Frontal cortex (tissue), 4 donors: ENCODE measurements at places on chromosomes 11 and 22.

DNA sequence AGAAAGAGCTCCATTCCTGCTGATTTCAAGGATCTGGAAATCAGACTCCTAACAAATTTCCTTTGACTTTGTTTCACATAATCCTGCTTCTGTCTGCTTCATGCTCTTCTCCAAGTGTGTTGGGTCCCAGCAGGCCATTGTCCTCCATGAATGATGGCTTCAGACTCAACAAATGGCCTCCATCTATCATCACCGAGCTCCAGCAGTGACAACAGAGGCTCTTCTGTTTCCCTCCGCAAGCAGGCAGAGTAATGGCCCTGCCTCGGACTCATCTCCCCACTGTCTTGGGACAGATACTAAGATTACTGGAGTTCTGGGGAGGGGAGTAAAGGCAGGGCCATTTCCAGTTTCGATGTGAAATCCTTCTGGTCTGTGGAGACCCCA, 127.3 kb downstream of the TENM4 start:
- DNase-seq, result peak; percentile 28

GRCh38 chr22:20218326-20218872, 49.7 kb downstream of the RTN4R start:
- DNase-seq, result no peak

- no peak for DNase-seq
These were observed 19.0 kb downstream of the CHST1 start for GRCh38 chr11:45646275-45646927.

- no peak for DNase-seq
These were observed 79.6 kb upstream of the NECTIN1 start for GRCh38 chr11:119808407-119809185.

GRCh38 chr11:128735935-128736605, 42.2 kb downstream of the FLI1 start:
- no peak for DNase-seq

DNA sequence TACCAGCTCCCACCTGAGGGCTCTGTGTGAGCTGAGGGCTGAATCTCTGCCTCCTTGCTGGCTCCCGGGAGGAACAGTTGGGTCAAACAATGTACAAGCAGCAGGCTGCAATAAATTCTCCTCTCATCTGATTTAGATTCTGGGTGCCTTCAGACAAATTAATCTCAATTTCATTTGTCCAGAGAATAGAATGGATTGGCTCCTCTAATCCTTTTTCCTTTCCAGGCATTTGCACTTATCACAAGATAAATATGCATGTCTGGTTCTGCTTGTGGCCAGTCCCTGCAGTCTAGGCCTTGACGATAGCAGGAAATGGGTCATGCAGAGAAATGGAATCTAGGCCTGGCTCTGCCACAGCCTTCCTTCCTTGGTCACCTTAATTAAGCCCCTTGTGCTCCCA, 28.7 kb downstream of the UPB1 start:
- DNase-seq, result no peak

DNA sequence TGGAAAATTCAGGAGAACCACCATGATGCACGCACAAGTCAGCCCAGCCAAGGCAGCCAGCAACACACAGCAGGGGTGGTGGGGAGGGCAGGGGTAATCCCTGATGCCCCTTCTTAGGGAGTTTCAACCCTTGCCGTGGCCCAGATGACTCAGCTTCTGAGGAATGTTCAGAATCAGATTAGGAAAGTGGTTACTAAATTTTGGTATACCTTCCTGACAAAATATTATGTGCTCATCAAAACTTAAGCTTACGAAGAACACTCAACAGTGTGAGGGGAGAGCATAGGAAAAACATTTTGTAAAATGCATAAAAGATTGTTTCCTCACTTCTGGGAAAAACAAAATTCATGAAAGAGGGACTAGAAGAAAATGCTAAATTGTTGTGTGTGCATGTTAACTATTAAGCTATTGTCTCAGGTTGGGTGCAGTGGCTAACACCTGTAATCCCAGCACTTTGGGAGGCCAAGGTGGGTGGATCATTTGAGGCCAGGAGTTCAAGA, 32.1 kb downstream of the SERPIND1 start:
- DNase-seq, result no peak

DNA sequence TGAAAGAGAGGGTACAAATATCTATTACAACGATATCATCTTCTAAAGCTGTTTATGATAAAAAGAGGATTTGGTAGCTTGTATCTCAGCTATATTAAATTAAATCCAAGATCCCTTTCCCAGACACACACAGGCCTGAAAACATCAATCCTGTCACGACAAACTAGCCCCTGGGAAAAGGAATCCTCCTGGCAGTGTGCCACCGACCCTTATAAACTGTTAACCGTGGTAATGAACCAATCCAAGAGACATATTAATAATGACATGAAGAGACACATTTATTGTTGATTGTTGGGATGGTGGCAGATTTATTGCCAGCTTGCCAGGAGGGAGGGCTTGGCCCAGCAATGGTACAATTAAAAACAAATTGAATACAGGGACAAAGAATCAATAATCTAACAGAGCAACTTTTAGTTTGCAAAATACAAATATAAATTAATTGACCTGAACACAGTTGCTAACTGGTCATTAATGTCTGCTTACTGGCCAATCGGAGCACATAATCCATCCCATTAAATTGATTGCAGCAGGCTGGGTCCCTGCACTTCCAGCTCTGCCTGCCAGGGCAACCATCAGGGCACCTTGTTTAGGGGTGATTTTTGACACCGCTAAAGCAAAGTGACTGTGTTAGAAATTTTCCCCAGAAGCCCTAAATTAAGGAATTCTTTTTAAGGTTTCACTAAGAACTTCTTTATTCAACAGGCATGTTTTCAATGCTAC, 887.6 kb downstream of the OPCML start:
- DNase-seq, result no peak

DNA sequence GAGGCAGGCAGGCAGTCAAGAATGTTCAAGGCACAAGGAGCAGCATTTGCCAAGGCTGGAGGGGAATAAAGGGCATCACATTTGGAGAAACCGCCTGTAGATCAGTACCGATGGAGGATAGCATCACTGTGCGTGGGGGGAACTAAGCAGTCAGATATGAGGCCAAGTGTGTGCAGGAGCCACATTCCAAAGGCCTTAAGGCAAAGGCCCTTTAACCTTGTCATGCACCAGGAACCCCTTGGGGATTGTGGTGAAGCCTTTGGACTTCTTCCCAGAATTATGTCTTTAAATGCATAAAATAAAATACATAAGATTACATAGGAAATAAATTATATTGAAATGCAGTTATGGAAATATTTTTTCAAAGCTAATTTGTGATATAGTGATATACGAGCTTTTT, 532.1 kb downstream of the BUD13 start:
- no peak for DNase-seq

DNA sequence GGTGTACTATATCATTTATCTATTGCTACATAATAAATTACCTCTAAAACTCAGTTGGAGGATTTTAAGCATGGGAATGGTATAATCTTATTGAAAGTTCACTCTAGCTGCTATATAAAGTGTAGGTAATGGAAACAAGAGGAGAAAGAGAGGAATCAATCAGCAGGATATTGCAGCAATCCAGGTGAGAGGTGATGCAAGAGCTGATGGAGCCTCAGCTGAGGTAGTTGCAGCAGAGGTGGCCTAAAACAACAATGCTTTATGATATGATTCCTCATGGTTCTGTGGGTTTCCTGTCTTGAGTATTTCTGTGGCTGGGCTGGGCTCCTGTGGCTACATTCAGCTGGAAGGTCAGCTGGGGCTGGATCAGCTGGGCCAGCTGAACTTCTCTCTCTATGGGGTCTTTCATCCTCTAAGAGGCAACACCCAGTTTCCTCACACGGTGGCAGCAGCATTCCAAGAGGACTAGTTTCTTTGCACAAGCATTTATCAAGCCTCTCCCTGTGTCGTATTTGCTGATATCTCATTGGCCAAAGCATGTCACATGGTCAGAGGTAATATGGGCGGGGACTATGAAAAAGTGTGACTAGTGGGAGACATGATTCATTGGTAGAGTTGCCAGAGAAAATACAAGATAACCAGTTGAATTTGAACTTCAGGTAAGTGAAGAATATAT, 135.4 kb upstream of the LARGE1 start:
- no peak for DNase-seq

- DNase-seq, result no peak
These were observed 404.6 kb downstream of the TBC1D22A start for GRCh38 chr22:47167056-47167455.

- no peak for DNase-seq
These were observed 124.7 kb downstream of the ARHGAP32 start for GRCh38 chr11:129067454-129067853.

GRCh38 chr11:100578831-100579311, 108.2 kb upstream of the ARHGAP42 start:
- DNase-seq, result no peak

GRCh38 chr11:73176874-73177155, 34.7 kb upstream of the FCHSD2 start:
- DNase-seq, result no peak

- no peak for DNase-seq
These were observed 68.4 kb downstream of the TCF20 start for GRCh38 chr22:42202048-42202447.

DNA sequence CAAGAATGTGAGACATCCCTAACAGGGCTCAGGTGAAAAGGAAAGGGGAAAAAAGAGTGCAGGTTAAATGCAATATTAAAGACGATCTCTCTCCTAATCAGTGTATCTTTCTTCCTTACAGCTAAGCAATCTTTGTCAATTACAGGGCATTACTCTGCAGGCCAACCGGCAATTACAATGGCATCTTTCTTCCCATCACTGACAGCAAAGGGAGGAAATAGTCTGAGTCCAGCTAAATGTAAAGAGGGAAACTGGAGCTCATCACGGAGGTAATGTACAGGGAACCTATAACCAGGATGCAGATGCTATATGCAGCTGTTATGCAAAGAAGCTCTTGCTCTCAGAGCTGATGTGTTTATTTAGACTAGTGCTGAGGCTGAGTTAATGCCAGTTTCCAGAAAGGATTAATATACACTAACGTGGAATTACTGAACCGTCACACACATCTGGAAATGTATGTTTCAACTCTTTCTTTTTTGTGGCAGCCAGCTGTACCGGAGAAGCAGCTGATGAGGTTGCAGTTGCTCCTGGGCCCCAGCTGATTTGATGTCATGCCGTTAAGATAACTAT, 121.6 kb downstream of the KIRREL3 start:
- no peak for DNase-seq

- no peak for DNase-seq
These were observed 52.4 kb downstream of the AP2A2 start for GRCh38 chr11:977830-978720.

- peak; percentile 40 for DNase-seq
These were observed 49.3 kb downstream of the AHNAK start for GRCh38 chr11:62497132-62497801.

GRCh38 chr22:35883031-35883620, 145.5 kb downstream of the RBFOX2 start:
- no peak for DNase-seq

GRCh38 chr11:62607714-62608113, 4.9 kb downstream of the EML3 start:
- DNase-seq, result no peak

DNA sequence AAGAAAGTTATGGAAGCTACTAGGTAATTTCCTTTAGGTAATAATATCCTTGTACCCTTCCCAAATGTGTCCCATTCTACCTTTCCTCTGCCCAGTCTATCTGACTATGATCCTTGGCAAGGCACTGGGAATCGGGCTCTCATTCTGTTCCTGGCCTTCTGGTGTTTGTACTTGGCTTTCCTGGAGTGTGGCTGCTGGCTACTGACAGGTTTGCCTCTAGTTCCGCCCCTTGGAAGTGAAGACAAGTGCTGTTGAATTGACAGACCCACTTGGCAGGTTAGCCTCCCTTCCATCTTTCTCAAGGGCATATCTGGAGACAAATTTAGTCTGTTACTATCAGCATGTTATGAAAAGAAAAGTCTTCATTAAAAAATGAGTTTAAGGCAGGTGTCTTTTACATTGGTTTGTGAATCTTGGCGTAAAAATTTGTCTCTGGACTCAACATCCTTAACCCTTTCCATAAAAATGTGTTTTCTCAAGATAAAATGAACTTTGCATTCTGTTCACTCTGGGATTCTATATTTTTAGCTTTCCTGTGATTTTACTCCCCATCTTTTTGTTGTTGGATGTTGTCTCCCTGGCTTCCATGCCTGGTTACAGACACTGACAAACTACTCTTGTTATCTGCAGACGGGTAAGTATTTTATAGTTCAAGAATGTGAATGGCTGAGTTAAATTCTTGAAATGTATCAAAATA, 287.4 kb upstream of the PDGFD start:
- DNase-seq, result no peak

DNA sequence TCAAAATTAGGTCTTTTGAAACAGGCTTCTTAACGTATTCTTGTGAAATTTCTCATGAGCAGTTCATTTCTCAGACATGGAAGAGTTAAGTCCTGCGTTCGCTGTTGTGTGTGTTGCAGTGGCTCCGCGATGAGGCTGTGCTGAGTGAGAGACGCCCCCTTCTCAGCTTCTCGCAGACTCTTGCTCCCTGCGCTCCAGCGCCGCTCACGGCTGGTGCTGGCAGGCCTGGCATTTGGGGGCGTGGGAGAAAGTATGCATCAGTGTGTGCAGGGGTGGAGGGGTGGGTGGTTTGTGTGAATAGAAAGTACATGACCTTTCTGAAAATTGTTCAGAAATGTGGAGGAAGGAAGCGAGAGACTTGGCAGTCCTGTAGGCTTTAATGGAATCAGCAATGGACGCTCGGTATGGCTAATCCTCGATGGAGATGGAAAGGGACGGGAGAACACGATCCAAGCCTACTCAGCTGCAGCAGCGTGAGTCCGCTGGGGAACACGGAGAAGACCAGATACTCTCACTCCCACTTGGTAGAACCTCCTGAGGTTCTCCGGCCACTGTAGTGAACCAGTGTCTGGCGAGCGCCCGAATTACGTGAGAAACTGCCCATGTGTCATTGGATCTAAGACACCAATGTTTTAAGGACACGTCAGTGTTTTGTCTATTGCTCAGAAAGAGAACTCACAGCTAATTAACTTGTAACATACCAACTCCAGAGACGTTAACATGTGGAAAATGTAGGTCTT, 5.9 kb downstream of the TAB1 start:
- DNase-seq, result peak; percentile 67

- no peak for DNase-seq
These were observed 2.2 kb upstream of the P2RX6 start for GRCh38 chr22:21012446-21013407.

DNA sequence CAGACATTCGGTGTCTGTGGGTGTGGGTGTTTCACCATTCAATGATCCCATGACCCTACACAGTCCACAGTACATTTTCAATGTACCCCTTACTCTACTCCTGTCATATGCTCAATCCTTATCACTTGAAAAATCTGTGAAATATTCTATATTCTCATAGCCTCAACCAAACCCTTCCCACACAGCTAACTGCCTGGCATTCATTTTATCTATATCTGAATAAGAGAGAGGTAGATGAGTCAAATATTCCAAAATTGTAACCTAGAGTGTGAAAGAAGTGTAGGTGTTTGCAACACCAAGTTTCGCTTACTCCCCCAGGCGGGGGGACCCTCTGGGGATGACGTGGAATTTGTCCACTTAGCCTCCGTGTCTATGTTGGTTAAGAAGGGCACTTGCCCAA, 354.8 kb downstream of the ETS1 start:
- no peak for DNase-seq

GRCh38 chr11:26987272-26987671, 6.6 kb upstream of the FIBIN start:
- DNase-seq, result no peak

- DNase-seq, result no peak
These were observed 9.7 kb downstream of the CLMP start for GRCh38 chr11:123185326-123185725.
